ENCODE measurements at places on chromosomes 6 and 20.

DNA sequence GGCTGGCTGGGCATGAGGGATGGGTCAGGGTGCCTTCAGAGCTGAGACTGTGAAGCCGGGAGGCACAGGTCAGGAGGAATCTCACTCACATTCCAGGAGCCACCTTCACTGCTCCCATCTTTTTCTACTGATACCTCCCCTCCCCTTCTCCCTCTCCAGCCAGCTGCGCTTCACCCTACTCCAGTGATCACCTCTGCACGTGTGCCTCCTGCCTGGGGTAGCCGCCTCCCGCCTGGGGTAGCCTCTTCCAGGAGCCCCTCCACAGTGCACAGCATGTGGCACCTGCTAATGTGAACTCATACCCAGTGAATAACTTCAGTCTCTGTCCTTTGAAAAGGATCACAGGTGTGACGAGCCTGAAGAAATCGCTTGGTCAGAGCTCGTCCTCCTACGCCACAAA, 232.6 kb downstream of the TMEM242 start:
- DNase-seq, result no peak

- DNase-seq, result no peak
These were observed 104.9 kb upstream of the PRDM1 start for GRCh38 chr6:105981002-105981887.

DNA sequence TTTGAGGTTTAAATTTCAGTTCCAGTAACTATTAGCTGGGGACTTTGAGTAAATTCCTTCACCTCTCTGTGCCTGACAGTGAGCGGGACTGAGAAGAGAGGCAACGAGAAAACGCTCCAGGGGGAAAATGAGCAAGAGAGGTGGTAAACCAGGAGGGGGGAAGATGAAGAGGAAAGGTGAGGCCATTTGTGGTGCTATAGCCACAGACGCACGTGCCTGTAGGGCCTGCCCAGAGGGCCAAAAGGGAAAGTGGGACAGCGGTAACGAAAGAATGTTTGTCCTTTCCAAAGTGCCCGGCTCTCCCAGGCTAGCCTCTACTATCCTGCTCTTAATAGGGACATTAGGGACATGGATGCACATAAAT, 99.2 kb downstream of the BMP7 start:
- no peak for DNase-seq

GRCh38 chr6:31580807-31581433, 1.3 kb downstream of the LTB start:
- peak; percentile 75 for DNase-seq

GRCh38 chr6:132927713-132928112, 113.3 kb downstream of the RPS12 start:
- no peak for DNase-seq

- no peak for DNase-seq
These were observed 275.9 kb downstream of the FOXC1 start for GRCh38 chr6:1885576-1886011.

DNA sequence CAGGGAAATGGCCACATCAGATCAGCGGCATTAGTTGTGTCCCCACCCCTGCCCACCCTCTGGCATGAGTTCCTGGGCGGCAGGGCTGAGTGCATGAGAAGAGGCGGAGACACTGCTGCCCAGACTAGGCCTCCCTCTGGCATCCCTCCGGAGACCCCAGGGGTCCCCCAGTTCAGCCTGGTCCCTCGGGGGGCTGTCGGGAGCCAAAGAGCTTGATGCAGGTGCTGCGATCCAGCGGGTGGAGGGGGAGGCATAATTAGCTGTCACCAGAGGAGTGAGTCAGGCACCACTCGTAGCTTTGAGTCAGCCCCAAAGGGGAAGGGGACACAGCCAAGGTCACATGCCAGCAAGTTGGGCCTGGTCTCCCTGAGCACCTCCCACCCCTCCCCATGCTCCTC, 34.5 kb downstream of the DLGAP4 start:
- no peak for DNase-seq

DNA sequence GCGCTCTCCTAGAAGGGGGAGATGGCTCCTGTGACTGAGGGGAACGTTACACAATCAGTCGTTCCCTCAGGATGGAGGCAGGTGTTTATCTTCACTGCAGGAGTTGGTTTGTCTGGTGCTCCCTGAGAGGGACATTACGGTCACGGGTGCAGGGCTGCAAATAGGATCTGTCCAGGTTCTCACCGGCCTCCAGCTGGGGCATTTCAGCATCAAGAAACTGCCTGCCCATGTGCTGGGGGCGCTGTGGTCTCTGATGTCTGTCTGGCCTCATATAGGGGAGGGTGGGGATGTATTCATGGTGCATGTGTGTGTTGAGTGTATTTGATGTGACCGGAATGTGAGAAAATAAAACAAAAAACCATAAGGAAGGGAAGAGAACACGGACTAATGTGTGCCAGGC, 77.1 kb downstream of the TBC1D7 start:
- no peak for DNase-seq

- no peak for DNase-seq
These were observed 298.8 kb downstream of the ZNF217 start for GRCh38 chr20:53294804-53295203.

DNA sequence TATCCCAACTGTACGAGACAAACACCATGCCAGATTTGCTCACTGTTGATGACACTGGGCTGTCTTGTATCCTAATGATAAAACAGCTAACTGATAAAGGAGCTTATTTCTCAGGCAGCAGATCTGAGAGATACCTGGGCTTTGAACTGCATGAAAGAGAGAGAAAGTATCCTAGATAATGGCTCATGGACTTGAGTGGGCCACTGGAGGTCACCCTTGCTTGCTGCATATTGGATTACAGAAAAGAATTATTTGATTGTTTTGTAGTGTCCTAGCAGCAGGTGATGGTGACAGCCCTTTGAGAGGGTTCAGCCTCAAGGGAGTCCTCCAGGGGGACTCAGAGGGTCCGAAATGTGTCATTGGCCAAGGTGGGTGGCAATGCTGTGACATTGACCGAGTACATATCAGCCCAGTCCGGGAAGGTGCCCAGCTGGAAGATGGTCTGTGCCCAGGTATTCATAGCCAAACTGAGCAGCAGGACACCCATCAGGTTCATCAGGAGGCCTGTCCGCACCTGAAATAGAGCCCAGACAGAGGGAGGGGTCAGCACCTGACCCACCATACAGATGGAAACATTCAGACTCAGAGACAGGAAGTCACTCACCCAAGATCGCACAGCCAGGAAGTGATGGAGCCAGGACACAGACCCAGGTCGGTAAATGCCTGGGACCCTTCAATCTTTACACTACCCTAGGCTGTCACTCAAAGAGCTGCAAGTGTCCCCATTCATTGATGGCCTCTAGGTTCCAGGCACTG, 9.4 kb upstream of the OCSTAMP start:
- DNase-seq, result no peak

DNA sequence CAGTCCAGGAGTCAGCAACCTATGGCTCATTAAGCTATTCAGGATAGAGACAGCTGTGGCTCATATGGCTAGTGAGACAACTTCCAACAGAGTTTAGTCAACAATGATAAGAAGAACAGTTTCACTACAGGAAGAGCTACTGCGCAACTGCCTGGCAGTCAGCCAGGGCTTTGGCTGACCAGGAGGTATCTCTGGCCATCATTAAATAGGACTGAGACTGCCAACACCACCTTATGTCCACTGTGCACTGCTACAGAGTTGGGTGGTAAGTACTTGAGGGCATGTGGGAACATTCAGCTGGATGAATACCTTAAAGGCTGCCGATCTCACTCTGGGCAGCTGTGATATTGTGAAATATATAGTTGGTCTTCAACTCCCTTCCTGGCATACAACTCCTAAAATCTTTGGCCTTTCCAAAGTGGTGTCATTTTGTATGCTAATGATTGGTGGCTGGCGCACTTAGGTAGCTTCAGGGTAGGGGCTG, 52.2 kb upstream of the FAM83C start:
- peak; percentile 36 for DNase-seq

DNA sequence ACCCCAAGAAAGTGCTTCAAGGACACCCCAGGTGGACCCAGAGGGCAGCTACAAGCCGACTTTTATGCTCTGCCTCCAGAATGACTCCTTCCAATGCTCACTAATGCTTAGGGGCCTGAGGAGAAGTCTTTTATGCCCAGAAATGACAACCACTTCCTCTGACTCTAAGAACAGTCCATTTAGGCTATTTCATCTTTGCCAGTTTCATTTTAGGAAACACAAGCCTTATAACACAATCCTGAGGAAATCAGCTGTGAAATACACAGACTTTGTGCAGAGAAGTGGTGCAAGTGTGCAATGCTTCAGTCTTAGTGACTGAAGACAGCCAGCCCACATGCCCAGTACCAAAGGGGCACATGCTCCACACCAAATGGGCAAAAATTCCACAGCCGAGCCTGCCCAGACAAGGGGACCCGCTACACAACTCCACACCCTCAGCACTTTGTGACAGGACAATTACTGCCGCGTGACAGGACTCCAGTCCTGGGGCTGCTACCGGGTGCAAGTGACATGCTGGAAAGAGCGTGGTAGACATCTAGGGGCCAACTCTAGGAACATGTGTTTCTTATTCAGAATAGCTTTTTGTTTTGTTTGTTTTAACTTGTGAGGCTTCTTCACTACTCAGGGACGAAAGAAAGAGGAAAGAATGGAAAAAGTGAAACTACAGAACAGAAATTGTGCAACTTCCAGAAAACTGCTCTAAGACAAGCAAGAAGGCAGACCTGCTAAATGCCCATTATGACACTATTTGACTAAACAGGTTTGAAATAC, 28.2 kb upstream of the PLAGL1 start:
- DNase-seq, result no peak

DNA sequence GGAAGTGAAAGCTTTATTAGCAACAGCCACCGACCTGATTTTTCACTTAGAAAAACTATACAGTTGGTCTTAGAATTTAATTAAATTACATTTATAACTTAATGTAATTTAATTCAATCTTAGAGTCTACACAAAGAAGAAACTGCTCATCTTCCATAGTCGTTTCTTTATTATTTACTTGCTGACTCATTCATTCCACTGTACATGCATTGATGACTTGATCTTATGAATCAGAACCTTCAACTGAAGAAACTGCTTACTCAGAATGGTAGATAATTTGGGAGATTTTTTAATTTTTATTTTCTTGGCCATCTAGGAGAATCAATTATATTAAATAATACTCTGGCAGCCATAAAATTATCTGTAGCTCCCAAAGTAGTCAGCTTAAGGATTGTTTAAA, 1021.6 kb upstream of the FLRT3 start:
- DNase-seq, result no peak

DNA sequence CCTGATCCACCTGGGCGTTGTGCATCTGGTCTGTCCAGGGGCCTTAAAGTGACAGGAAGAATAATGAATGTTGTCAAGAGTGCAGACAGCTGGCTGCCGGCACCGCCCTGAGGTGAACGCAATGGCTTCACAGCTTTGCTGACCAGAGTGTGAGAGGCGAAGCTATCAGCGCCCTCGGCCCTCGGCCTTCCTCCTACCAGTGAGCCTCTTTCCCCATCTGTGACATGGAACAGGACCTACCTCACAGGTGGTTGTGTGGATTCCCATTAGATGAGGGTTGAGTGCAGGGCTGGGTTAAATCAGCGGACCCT, 54.8 kb downstream of the CTCFL start:
- no peak for DNase-seq

- DNase-seq, result no peak
These were observed 62.6 kb upstream of the ADGRB3 start for GRCh38 chr6:68572525-68572924.

GRCh38 chr6:163398115-163398514, 16.4 kb upstream of the QKI start:
- no peak for DNase-seq

DNA sequence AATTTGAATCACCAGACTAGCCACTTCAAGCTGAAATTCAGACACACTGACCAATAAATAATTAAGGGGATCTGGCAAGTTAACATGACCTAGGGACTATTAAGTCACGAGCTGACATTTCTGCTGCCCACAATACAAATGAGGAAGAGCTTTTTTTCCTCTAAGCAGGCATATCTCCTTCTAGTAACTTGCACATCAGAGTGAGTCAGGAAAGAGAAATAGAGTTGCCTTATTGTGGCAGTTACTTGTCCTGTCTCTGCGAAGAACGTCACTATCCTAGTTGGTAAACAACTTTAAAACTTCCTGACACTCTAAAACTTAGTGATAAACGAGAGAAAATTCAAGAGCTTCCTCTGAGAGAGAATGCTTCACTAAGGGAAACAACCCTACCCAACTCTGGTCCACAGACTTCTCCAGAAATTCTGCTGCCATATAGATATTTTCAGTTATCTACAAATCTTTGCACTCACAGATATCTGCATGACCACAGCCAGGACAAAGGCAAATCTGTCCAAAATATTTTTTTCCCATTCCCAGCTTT, 4.2 kb downstream of the PLA2G7 start:
- no peak for DNase-seq

DNA sequence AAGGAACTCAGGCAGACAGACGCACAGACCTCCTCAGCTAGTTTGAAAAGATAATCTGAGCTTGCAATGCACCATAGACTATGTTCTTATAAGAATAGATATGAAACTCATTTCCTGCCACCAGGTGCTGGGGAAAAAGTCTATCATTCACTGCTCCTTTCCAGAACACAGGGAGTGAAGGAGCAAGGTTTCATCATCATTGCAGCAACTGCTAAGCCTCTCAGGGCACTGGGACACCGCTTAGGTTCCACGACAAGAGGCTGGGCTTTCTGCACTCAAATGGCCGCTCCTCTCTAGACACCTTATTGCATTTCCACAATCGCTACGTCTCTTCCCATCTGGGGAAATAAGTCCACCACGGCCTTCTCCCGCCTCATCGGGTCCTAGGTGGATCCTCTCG, 418.5 kb upstream of the JARID2 start:
- no peak for DNase-seq

DNA sequence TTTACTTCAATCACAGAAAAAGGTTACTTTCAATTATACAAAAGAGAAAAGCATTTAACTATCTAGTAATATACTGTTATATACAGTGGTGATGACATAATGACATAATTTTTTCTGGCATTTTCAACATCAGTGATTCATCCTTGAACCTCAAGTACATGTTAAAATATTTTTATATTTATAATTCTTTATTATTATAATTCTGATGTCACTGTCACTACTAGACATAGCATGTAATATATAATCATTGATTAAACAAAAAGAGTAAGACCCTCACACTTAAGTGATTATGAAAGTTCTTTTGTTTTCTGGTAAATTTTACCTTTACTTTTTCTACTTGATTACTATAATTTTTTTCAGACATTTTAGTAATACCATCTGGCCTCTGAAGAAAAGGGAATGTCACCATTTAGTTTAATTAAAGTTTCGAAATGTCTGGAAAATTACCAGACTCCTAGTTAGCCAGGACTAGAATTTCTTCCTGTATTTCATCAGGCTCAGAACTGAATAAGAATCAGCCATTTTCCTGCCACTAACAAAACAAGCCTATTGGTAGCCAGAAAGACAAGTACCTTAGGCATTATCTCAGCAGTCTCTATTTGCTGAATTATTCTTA, 71.5 kb downstream of the FILIP1 start:
- no peak for DNase-seq

GRCh38 chr6:139344186-139344963, 30.1 kb downstream of the CITED2 start:
- DNase-seq, result no peak

DNA sequence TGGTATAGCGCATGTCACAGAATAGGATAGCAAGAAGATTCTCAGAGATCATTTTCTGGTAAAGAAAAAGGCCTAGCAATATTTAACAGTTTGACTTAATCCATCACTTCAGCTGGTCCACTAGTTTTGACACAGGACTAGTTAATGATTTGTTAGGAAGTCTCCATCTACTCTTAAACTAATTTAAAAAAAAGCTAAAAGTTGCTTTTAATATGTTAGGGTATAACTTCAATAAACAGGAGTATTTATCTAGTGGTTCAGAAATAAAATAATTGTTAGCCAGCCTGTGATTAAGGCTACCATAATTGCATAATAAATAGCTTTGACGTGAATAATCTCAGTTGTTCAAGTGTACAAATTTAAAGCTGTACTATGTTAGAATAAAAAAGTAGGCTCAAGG, 195.6 kb downstream of the FUT9 start:
- no peak for DNase-seq
